Activated CD4-positive, CD25-positive, alpha-beta regulatory T cell (primary cell): ENCODE measurements at places on chromosomes 11 and 22.

DNA sequence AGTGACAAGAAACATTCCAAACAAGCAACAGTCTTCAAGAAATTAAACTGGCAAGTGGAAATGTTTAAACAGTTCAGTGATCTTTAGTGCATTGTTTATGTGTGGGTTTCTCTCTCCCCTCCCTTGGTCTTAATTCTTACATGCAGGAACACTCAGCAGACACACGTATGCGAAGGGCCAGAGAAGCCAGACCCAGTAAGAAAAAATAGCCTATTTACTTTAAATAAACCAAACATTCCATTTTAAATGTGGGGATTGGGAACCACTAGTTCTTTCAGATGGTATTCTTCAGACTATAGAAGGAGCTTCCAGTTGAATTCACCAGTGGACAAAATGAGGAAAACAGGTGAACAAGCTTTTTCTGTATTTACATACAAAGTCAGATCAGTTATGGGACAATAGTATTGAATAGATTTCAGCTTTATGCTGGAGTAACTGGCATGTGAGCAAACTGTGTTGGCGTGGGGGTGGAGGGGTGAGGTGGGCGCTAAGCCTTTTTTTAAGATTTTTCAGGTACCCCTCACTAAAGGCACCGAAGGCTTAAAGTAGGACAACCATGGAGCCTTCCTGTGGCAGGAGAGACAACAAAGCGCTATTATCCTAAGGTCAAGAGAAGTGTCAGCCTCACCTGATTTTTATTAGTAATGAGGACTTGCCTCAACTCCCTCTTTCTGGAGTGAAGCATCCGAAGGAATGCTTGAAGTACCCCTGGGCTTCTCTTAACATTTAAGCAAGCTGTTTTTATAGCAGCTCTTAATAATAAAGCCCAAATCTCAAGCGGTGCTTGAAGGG is 6.0 kb downstream of the MALAT1 start:
- DNase-seq = no peak

GRCh38 chr11:120245434-120245833 is 5.5 kb downstream of the POU2F3 start:
- DNase-seq = no peak

- no peak for DNase-seq
Measured at GRCh38 chr11:69922015-69922595, 102.9 kb upstream of the FGF3 start.

DNA sequence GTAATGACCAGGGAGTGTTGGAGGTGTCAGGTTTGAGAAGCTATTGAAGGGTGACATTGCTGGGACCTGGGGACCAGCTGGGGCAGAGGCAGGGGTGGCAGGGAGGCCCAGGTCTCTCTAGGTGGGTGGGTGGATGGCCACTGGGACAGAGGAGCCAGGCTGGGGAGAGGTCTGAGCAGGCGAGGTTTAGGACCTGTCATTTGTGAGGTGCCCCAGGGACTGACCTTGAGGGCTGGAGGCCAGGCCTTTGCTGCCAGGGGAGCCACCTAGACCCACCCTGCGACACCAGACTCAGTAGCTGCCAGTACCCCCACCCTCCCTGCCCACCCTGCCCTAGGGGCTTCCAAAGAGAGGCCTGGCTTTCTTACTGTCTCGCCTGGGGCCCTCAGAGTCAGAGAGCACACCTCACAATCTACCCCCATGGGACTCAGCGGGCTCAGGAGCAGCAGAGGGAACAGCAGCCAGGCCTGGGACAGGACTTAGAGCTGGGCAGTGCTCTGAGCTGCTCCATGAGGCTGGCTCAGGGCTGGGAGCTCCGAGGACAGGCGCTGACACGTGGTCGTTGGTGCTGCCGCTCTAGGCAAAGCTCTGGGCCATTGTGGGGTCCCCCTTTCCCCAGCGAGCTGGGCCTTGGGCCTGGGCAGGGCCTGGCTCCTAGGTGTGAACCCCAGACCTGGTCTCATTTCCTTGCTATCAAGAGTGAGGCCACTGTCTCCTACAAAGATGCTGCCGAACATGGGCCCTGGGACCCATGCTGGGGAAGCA is 28.6 kb upstream of the PPARA start:
- no peak for DNase-seq

DNA sequence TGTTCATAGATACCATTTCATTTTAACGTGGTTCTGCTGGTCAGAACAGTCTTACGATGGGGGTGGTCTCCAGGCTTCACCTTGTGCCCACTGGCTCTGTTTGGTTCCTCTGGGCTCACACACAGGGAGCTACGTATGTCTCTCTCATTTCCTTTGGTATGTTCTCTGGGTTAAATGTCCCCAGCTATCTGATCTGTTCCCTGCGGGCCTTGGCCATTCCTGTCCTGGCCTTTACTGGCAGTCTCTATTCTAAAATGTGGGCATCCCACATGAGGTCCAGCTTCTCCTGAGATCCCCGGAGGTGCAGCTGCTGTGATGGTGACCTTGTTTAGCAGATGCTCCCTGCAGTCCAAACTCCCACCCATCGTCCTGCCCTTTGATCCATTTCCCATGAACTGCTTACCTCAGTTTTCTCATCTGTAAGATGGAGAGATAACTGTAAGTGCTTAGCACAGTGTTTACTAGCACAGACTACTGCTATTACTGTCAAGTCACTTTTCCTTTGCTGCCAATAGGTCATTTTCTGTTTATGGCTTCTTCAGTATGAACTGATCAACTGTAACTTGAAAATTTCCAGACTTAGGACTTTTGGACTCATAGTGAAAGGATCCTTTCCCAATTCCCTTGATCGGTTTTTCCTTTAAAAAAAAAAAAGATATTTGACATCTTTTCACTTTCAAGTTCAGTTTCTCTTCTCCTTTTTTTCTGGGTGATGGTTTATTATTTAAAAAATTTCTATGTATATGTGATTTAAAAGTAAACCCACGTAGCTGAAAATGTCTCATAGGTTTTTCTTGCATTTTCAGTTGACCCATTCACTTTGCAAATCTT is 92.9 kb downstream of the PTPRJ start:
- DNase-seq = no peak

- no peak for DNase-seq
Measured at GRCh38 chr11:126358763-126359160, 3.3 kb downstream of the ST3GAL4 start.

GRCh38 chr11:61140416-61140815 is 20.8 kb downstream of the VPS37C start:
- no peak for DNase-seq

GRCh38 chr11:106495046-106495445 is 417.6 kb downstream of the AASDHPPT start:
- no peak for DNase-seq

DNA sequence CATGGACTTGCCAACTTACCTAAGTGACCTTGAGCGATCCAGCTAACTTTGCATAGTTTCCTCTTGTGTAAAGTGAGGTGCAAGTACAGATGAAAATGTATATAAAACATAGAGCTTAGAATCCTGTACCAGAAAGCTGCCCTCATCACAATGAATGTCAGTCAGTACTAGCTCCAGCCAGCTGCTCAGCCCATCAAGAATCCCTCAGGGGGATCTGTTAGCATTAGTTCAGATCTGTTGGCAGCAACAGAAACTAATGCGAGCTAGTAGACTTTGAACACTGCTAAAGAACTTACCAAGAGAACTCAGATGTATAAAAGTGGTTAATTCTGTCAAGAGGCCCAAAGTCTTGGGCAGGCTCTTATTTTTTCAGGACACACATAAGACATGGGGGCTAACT is 6.3 kb upstream of the C11orf91 start:
- DNase-seq = no peak

DNA sequence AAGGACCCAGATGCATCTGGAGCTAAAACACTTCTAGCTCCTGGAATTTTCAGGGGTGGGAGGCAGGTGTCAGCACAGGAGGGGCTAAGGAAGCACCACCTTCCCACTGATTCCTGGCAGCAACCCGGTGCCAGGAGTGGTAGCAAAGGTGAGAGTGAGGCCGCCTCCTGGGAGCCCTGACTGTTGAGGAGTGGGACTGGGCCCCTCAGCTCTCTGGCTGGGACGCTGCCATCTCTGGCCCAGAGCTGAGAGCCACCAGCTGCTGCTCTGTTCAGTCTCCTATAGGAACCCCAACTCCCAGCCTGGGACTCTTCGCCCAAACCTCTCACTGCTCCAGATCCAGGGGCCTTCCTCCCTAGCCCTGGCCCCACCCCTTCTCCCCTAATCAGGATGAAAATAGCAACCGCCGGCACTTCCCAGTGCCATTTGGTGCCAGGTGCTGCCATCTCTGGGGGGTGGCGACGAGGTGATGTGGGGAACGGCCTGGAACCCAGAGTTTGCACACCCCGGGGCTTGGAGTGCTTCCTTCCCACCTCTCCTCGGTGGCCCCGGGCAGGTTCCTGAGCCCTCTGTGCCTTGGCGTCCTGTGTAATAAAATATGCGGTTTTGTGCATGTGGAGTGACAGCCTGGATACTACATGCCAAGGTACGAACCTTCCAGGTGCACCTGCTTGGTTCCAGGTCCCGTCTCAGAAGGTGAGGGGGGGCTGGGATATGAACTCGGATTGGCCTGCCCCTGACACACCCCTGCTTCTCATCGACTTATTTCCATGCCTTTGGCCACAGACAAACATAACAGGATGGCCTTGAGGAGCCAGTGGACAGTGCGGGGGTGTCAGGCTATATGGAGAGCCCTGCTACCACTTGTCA is 35.7 kb upstream of the CELSR1 start:
- no peak for DNase-seq

- no peak for DNase-seq
Measured at GRCh38 chr11:134452026-134452837, 40.2 kb upstream of the B3GAT1 start.

DNA sequence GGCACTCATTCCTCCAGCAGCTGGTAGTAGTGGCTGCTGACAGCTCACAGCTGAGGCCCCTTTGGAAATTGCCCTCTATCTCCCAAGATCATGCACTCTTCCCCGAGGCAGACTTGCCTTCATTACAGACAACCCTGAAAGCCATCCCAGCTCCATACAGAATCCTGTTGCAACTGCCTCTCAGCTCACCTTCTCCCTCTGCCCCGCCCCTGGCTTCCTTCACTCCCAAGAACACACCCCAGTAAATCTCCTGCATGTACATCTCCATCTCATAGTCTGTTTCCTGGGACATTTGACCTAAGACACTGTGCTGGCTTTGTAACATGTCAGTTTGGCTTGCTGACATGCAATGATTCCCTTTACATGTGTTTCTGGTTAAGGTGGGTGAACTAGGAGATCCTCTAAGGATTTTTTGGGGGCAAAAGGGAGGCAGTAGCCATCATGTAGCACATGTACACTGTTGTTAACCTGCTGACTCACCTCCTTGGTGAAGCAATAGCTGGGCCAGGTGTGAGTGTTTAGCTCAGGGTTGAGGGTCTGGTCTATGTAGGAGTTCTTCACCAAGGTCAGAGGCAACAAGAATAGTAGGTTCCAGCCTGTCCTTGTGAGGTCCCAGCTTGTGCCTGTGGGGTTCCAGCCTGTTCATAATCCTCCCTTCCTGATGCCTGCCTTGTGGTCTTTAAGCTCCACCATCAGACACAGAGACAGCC is 179.6 kb downstream of the CSNK2A3 start:
- DNase-seq = no peak

- DNase-seq = no peak
Measured at GRCh38 chr22:41687901-41688364, 734 bp downstream of the SNU13 start.

GRCh38 chr11:44529895-44530412 is 35.5 kb upstream of the CD82 start:
- no peak for DNase-seq

GRCh38 chr11:102254047-102254446 is 63.2 kb upstream of the BIRC3 start:
- no peak for DNase-seq

GRCh38 chr11:2752923-2753322 is 53.1 kb upstream of the KCNQ1OT1 start:
- DNase-seq = no peak

- no peak for DNase-seq
Measured at GRCh38 chr22:46125816-46126765, 24.2 kb upstream of the PPARA start.

DNA sequence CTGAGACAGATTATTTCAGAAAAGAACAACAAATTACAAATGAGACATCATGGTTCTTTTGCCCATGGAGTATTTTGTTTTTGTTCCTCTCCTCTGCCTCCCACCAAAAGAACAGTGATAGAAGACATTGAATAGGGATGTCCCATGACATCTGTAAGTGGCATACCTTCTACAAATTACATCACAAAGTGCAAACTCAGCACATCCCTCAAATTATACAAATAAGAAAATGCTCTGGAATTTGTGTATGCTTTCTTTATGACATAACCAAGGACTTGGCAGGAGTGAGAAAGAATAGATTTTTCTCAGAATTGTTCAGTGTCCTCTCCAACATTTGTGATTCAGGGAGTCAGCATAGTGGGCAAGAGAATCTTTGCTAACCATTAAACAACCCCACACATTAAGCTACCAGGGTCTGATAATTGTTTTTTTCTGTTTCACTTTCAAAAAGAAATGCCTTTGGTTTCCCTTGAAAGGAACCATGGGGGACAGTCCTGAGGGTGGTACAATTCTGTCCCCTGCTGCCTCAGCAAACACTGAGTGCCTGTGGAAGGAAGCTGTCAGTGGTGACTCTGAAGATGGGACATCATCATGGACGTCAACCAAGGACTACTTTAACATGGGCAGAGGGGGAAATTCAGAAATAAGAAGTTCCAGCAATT is 430.3 kb downstream of the AASDHPPT start:
- no peak for DNase-seq

DNA sequence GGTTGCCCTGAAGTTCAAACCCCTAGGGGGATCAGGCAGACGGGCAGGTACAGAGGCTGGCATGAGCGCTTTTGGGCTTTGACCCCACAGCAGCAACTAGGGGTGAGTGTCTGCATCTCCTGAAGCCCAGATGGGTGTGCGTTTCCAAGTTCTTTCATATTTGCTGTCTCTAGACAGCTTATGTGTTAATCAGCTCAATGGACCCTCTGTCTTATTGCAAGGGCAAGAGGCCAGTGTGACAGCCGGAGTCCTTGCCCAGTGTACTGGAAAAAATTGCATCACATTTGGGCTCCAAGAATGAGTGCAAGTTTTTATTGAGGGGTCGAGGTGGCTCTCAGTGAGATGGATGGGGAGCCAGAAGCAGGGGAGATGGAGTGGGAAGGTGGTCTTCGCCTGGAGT is 1863.7 kb upstream of the RAG2 start:
- no peak for DNase-seq

- DNase-seq = no peak
Measured at GRCh38 chr11:45037434-45038005, 86.8 kb upstream of the TP53I11 start.

DNA sequence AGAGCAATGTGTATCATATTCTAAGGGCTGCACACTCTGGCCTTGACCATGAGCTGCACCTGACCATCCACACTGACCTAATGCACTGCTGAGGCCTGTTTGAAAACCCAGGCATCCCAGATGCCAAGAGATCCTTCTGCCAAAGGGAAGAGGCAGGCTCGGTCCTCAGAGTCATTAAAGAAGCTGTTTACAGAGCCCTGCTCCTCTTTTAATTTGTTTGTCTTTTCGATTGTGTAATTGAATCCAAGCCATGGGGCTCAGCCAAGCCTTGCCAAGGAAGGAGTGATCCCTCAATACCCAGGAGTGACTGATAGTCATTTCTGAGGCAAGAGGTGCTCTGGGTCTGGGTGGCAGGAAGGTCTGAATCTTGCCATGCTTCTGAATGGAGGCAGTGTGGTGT is 94.5 kb upstream of the ISX start:
- no peak for DNase-seq

GRCh38 chr22:43753688-43754087 is 58.4 kb downstream of the EFCAB6 start:
- no peak for DNase-seq

- DNase-seq = no peak
Measured at GRCh38 chr11:68325907-68326220, 13.5 kb downstream of the LRP5 start.

GRCh38 chr22:47169801-47170140 is 407.3 kb downstream of the TBC1D22A start:
- no peak for DNase-seq

- DNase-seq = no peak
Measured at GRCh38 chr11:87820011-87820410, 355.2 kb downstream of the RAB38 start.
